CD4-positive, alpha-beta T cell treated with Interleukin-10 for 1 hour (primary cell): ENCODE measurements at places on chromosomes 12 and 14.

GRCh38 chr14:101953151-101953550, 11.2 kb upstream of the DYNC1H1 start:
- no peak for DNase-seq

- DNase-seq: no peak
Observed at GRCh38 chr14:55546212-55546874, 33.7 kb upstream of the KTN1 start.

DNA sequence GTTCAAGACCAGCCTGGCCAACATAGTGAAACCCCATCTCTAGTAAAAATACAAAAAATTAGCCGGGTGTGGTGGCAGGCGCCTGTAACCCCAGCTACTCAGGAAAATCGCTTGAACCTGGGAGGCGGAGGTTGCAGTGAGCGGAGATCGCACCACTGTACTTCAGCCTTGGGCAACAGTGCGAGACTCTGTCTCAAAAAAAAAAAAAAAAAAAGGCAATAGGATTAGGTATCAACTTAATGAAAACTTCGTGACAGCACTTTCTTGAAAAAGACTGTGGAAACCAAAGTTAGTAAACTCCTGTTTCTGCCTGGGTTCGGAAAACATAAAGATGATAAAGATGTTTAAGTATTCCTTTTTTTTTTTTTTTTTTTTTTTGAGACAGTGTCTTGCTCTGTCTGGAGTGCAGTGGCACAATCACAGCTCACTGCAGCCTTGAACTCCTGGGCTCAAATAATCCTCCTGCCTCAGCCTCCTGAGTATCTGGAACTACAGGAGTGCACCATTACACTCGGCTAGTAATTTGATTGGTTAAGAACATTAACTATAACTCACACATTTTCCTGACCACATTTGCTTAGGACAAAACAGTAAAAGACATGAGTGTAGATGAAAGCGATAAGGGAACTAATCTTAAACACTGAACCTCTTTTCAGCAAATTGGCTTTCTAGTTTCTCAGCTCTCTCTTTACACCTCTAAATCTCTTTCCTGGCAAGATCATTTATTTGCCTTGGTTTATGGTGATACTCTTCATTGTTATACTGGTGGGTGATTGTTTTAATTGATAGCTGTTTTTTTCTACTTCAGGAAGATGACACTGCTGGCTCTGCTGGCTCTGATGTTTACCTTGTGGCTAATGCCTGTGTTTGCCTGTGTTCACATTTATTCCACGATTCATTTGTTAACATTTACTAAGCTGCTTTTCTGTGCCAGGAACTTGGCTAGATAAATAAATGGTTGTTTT, 15.8 kb downstream of the HIF1A start:
- no peak for DNase-seq

DNA sequence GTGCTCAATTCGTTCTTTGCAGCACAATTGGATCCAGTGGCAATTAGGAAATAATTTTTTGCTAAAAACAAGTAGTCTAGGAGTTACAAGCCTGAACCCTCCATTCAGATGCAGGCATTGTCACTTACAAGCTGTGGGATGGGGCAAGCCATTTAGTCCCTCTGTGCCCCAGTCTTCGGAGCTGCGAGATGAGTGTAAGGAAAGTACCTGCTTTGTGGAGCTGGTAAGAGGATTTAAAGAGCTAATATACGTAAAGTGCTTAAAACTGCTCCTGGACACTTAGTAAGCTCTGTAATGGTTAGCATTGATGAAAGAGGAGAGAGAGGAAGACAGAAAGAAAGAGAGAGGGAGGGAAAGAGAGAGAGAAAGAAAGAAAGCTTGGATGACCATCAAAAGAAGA, 112.5 kb downstream of the LGMN start:
- DNase-seq: no peak

- DNase-seq: no peak
Observed at GRCh38 chr14:23033801-23034497, 751 bp downstream of the PSMB5 start.

DNA sequence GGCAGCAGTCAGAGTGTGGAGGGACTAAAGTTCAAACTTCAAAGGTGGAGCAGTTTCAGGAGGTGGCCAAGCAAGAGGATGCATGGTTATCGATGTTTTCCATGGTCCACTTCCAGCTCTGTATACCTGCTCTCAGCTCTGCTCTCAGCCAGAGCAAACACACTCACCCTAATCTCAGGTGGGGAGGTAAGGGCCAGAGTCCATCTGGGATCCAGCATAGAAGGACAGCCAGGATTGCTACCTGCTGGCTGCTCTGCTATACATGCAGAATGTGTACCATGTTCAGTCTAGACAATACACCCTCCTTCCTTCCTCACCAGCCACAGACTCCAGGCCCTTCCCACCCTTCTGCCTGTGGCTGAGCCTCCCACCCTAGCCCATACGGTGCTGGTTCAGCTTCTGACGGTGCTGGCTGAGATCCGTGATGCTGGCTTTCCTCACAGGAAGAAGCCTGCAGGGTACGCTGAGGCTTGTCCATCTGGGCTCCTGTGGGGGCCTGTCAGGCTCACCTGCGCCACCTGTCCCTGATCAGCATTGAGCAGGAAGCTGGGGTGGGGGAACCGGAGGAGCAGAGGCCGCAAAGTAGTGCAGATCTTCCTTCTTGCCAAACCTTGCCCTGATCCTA, 2.4 kb downstream of the CBLN3 start:
- DNase-seq: peak; percentile 25

GRCh38 chr12:6391013-6391412, 7.1 kb downstream of the LTBR start:
- no peak for DNase-seq

DNA sequence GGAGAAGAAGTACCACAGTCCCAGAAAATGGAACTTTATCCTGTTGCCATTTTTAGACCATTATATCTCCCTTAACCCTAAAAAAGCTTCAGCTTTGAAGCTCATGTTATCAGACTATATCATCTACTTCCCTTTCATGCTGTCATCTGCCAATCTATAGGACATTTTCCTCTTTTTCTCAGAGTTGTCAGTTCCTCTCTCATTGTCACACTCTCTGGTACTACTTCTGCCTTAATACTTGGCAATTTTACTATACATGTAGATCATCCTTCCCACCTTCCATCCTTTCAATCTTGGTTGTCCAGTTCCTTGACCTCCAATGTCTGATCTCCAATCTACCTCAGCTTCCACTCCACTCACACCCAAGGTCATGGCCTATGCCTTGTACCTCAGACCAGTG, 57.4 kb downstream of the SLC15A5 start:
- no peak for DNase-seq

DNA sequence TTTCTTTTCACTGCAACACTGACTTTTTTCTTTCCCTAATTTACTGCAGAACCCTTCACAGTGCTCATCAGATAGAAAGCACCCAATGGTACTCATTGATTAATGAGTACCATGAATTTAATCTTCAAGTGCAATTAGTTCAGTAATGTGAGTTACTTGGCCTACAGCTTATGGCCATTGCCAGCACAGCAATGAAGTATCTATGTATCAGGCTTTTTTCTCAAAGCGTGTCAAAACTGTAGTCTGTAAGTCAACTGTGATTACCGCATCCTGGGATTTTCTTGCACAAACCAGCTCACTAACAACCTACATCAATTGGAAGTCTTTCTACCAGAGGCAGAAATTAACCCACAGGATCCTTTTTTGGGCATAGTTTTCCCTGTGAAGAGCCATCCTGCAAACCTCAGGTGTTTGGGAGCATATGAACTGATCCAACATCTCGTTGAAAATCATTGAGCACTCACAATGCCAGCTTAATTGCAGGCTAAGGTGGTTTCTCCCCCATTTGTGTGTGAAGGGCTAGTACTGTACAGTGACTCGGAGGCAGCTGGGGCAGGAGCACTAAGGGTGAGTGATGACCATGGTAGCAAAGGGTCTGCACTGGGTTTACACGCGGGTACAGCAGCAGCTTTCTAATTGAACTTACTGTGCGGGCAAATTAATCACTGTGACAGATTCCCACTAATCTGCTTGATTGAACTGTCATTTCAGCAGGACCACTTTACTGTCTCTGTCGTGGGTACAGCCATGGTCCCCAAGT, 619.3 kb downstream of the SNAPC1 start:
- no peak for DNase-seq

- DNase-seq: no peak
Observed at GRCh38 chr12:43028826-43029225, 439.3 kb upstream of the PRICKLE1 start.

- DNase-seq: no peak
Observed at GRCh38 chr14:22656945-22657731, 13.0 kb upstream of the OR6J1 start.

DNA sequence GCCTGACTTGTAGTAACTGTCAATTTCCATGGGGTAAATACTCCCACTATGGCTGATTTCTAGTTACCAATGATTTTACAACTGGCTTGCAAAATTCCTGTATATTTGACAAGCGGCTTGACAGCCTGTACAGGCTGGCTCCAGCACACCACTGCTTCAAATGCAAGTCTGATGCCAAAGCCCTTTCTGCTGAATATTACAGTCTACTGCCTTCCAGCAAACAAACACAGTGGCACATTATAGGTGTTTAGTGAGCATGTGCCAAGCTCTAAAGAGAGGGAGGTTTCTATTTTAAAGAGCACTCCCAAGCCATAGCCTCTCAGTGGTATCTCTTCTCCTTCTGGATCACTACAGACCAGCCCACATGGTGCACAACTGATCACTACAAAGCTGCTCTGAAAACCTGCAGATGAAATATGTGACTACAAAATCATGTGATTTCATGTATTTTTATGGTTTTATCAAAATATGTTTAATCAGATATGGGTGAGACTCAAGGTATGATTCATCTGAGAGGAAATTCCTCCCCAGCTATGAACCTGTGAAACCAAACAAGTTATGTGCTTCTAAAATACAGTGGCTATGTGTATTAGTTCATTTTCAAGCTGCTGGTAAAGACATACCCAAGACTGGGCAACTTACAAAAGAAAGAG, 101.5 kb downstream of the RPAP3 start:
- DNase-seq: no peak

- no peak for DNase-seq
Observed at GRCh38 chr14:99081880-99082279, 190.1 kb downstream of the BCL11B start.
